Upper lobe of right lung (tissue), 1 donor: ENCODE measurements at places on chromosomes 11 and 22. TPM values are rescaled to one million over a fixed set of nuclear protein-coding genes. Genes with fewer than 3 reads are reported as not detected.

NAALAD2 gene
- 2.6 TPM for total RNA-seq

- H3K27ac ChIP-seq, result peak overlapping the region; percentile 98
- DNase-seq, result peak; percentile 93
- H3K36me3 ChIP-seq, result peaks cover 21% of the 10 kb centered on the region
- H3K4me3 ChIP-seq, result peak overlapping the region; percentile 89
These were observed 78.0 kb upstream of the PPARA start for GRCh38 chr22:46072110-46072881.

GRCh38 chr11:22337596-22338485, at the start of gene SLC17A6:
SLC17A6 (plus strand) TSS chr11:22338381; CDS start chr11:22338534, 153 bp downstream.
- H3K4me1 ChIP-seq, result no peaks in the 10 kb centered on the region
- H3K4me3 ChIP-seq, result no peak within 1 kb of the TSS
- no peak within 1 kb of the TSS for H3K27ac ChIP-seq

DNA sequence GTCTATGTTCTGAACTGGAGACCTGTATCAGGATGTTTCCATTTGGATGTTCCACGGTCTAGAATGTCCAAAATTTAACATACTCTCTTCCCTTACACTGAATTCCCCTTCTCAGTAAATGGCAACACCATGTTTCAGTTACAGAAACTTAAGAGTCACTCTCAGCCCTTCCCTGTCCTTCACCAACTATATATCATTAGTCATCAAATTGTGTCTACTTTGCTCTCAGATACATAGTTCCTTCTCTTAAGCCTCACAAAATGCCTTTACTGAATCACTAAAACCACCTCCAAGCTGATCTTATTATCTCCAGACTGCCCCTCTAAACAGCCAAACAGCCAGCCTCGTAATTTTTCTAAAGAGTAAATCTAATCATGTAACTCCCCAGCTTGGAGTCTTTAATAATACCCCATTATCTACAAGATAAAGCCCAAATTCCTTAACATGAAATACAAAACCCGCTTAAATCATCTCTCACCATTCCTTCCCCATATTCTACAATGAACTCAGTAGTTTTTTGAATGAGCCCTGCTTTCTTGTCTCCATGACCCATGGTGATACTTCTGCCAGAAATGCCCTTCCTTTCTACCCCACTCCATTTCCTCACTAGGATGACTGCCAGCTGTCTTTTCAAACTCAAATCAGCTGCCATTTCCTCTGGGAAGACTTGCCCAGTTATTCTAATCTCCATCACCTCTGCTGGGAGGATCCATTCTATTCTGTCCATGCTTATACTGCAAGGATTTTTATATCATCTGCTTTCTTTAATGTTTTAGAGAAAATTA, 102.7 kb upstream of the ARHGAP42 start:
- no peaks in the 10 kb centered on the region for H3K4me1 ChIP-seq
- no peaks in the 10 kb centered on the region for H3K27me3 ChIP-seq
- H3K4me3 ChIP-seq, result no peak overlapping the region
- no peaks in the 10 kb centered on the region for H3K36me3 ChIP-seq
- no peak overlapping the region for H3K27ac ChIP-seq
- DNase-seq, result no peak

GRCh38 chr11:35227576-35228327, 88.8 kb downstream of the CD44 start:
- H3K36me3 ChIP-seq, result peaks cover 52% of the 10 kb centered on the region
- no peak for DNase-seq
- no peaks in the 10 kb centered on the region for H3K27me3 ChIP-seq
- H3K4me3 ChIP-seq, result no peak overlapping the region

GRCh38 chr22:29689206-29689879, 30.5 kb upstream of the CABP7 start:
- no peak overlapping the region for H3K4me3 ChIP-seq
- no peak overlapping the region for H3K27ac ChIP-seq
- H3K4me1 ChIP-seq, result no peaks in the 10 kb centered on the region
- H3K36me3 ChIP-seq, result peaks cover 29% of the 10 kb centered on the region
- no peaks in the 10 kb centered on the region for H3K27me3 ChIP-seq

UPK3A gene
- not detected for total RNA-seq

DNA sequence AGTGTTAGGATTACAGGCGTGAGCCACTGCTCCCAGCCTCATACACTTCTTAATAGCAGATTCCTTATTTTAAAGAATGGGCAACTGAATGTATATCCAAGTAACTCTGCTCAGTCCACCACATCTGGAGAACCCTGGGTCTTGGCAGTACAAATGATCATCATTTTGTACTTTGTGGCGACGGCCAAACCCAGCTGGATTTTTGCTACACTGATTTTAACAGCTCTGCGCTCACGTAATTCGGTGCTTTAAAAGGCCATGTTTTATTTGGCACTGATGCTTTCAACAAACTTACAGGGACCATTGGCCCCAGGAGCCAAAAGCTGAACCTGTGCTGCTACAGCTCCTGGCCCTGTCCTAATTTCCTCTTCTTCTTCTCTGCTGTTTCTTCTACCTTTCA, 60.8 kb upstream of the PDE3B start:
- H3K36me3 ChIP-seq, result no peaks in the 10 kb centered on the region
- H3K27ac ChIP-seq, result no peak overlapping the region
- no peak overlapping the region for H3K4me3 ChIP-seq

GGT5 gene
- 66.5 TPM for total RNA-seq

VSIG10L2 gene
- total RNA-seq, result not detected

DNA sequence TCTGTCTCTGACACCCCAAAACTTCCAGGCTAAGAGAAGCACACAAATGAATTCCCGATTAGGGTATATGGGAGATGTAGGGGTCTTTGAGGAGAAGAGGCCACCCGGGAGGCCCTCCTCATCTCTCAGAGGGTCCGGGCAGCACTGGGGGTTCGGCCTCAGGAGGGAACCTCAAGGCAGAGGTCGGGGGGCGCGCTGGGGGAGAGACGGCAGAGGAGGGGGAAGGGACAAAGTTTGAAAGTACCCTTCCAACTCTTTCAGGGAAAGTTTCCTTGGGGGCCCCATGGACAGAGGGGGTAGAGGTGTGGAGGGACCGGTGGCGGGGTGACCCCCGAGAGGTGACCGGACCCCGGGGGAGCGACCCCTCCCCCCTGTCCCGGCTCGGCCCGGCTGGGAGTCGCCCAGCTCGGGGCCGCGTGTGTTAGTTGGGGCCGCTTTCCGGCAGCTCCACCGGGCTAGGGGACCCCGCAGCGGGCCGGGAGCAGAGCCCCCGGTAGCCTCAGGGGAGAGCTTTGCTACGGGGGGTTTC, 3.3 kb upstream of the GCAT start:
- peak overlapping the region; percentile 52 for H3K4me3 ChIP-seq
- peaks cover 32% of the 10 kb centered on the region for H3K4me1 ChIP-seq
- DNase-seq, result no peak
- H3K27me3 ChIP-seq, result no peaks in the 10 kb centered on the region
- H3K27ac ChIP-seq, result peak overlapping the region; percentile 84
